Left renal pelvis (tissue), 4 donors: ENCODE measurements at places on chromosomes 7 and 10.
A peak's percentile ranks its signal among the peaks of the same experiment; 100 is the strongest.

- DNase-seq = no peak
Measured at GRCh38 chr10:113430634-113431397, 122.0 kb upstream of the HABP2 start.

DNA sequence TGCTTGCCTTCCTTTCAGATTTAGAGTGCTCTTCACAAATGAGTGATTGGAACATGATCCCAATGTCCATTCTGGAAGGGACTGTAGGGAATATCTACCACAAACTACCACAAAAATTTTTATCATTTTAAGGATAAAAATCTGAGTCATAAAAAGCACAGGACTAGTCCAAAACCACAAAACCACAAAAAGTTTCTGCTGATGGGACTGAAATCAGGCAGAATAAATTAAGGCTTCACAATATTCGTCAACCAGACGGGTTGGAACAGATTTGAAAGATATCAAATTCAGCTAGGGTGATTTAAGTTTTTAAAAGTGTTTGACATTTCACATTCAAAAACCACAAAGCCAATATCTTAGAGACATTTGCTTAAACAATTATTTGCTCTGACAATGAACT is 100.1 kb upstream of the PTN start:
- DNase-seq = no peak

- DNase-seq = no peak
Measured at GRCh38 chr10:100138921-100139496, 46.8 kb downstream of the ERLIN1 start.

DNA sequence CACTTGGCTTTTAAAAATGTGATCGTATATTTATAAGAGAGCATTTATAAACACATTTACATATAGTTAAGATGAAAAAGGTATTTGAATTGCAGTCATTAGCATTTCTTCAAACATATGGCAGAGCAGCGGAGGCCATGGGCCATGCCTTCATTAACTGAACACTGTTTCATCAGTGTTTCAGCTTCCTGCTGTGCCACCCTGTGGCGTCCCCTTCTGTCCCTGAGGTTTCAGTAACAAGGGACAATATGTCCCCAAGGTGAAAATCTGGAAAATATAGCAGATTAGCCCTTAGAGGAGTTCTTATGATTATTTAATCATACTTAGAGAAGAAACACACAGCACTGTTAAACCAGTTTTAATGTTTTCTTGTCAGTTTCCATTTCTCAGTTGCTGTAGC is 577.8 kb downstream of the ETV1 start:
- no peak for DNase-seq

GRCh38 chr10:67520924-67521520 is 175.0 kb downstream of the CTNNA3 start:
- peak; percentile 54 for DNase-seq

GRCh38 chr10:12735843-12736462 is 265.6 kb downstream of the CCDC3 start:
- no peak for DNase-seq

DNA sequence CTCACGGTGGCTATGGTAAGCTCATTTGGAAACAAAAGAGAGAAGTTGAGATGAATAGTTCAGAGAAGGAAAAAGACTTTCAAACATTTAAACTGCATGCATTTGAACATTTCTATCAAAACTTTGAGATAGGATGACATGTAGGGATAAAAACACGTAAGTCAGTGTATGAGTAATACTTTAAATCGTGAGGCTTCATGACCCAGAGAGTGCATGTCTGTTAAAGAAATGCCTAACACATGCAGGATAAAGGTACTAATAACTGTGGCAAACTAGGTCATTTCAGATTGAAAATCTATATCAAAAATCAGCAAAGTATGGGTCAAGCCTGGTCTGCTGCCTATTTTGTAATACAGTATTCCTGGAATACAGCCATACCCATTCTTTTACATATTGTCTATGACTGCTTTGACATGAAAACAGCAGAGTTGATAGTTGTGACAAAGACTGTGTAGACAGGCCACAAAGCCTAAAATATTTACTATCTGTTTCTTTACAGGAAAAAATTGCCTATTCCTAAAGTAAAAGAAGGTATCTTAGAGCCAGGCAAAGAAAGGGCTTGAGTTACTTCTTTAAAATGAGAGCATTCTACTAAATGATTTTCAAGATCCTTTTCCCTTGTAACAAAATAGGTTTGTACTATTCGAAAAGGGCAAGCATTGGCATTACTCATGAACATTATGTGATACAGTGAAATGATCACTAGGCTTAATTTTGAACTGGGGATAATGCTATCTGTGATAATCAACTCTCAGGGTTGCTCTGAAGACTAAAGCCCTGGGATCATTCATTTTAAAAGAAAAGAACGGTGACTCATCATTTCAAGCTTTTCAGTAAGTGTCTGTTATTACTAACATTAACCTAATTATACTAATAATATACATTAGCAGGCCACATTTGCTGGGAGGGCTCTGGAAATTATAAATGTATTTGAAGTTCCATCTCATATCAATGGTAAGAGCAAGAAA is 185.9 kb downstream of the CRPPA start:
- no peak for DNase-seq

DNA sequence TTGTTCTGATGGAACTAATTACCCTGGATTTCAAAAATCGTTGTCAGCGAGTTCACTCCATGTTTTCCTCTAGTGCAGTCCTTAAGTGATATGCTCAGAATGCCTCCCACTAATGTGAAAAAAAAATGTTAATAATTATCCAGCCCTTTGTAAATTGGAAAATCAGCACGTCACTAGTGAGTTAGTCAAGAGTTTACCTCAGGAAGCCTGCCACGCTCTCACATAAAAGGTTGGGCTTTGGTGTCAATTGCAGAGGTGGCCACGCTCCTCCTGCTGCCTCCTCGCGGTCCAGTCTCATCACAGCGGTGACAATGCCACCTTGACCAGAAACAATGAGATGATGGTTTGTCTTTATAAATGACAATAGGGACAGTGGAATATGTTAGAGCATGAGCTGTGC is 22.5 kb downstream of the UPP1 start:
- DNase-seq = no peak

- DNase-seq = no peak
Measured at GRCh38 chr10:4217653-4218052, 432.6 kb upstream of the KLF6 start.

- no peak for DNase-seq
Measured at GRCh38 chr10:82821043-82821442, 946.0 kb downstream of the NRG3 start.

- no peak for DNase-seq
Measured at GRCh38 chr7:516606-517456, 2.8 kb downstream of the PDGFA start.

DNA sequence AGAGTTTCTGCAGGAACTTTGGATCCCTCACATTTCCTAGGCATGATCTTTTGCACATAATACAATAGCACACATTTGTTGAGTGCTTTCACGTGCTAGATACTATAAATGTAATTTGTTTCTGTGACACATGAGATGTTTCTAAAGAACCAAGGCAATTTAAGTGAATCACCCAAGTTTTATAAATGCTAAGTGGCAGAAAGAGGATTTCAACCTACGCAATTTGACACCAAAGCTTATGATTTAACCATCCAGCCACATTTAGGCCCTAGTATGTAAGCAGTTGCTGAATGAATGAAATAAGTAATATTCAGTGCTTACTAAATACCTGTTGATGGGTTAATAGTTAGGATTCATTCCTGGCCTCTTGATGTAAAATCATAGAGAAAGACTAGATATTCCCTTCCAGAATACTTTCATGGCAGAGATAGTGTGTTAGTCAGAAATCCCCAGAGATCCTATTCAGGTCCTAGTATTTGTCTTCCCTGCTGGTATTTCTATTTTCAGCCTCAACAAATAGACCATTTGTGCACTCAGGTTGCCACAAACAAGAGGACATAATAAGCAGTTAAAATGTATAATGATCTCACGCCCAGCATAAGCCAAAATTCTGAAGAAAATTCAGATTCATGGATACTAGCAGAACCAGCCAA is 572.6 kb downstream of the IPMK start:
- DNase-seq = no peak

- no peak for DNase-seq
Measured at GRCh38 chr7:23472956-23473843, 2.9 kb upstream of the IGF2BP3 start.

DNA sequence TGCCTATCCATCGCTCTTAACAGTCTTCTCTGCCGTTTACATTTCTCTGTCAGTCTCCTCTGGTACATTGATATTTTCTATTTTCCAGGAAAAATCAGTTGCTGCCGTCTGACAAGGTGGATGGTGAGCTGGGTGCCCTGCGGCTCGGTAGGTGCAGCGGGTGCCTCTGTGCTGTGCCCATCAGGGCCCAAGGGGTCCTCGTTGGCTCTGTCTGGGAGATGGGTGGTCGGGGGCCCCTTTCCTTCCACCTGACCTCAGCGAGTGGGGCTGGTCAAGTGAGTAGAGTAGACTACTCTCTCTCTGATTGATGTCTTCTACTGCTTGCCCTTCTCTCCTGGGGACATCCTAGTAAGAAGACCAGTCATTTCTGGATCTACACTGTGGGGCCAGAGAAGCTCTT is 57.4 kb downstream of the MINDY4 start:
- no peak for DNase-seq

- peak; percentile 48 for DNase-seq
Measured at GRCh38 chr7:40232242-40232893, 97.6 kb downstream of the SUGCT start.
